ENCODE measurements at places on chromosomes 7 and 10.

- no peak for DNase-seq
Measured at GRCh38 chr7:51134013-51134441, 182.6 kb downstream of the COBL start.

- no peak for DNase-seq
Measured at GRCh38 chr10:69641261-69641980, 11.4 kb downstream of the FAM241B start.

GRCh38 chr10:128167926-128168520 lies 41.8 kb upstream of the MKI67 start:
- DNase-seq = no peak

GRCh38 chr10:87658858-87659555 lies 671 bp upstream of the PAPSS2 start:
- DNase-seq = no peak

- DNase-seq = no peak
Measured at GRCh38 chr7:130733931-130734814, at the start of gene KLF14. KLF14 (minus strand) TSS chr7:130734207; CDS start chr7:130734033, 174 bp downstream.

- no peak for DNase-seq
Measured at GRCh38 chr7:49850921-49851613, 77.6 kb downstream of the VWC2 start.

GRCh38 chr7:55260171-55260570 lies 105.0 kb upstream of the LANCL2 start:
- DNase-seq = no peak

GRCh38 chr7:100393233-100393905 lies 20.1 kb downstream of the PILRA start:
- no peak for DNase-seq

- DNase-seq = no peak
Measured at GRCh38 chr7:129090300-129090907, 35.5 kb upstream of the TNPO3 start.

DNA sequence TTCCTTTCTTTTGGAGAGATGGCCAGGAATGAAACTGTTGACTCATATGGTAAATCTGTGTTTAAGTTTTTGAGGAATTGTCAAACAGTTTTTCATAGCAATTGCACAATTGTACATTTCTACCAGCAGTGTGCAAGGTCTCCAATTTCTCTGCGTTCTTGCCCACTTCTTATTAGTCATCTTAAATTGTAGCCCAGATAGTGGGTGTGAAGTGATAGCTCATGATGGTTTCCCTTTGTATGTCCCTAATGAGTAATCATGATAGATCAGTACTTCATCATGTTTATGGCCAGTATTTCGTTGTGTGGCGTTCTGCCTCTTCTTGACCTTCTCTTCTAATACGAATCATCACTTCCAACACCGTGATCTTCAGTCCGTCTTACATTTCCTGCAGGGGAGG lies 136.3 kb downstream of the DOCK1 start:
- no peak for DNase-seq

GRCh38 chr7:106177300-106177690 lies 65.2 kb upstream of the SYPL1 start:
- DNase-seq = no peak

DNA sequence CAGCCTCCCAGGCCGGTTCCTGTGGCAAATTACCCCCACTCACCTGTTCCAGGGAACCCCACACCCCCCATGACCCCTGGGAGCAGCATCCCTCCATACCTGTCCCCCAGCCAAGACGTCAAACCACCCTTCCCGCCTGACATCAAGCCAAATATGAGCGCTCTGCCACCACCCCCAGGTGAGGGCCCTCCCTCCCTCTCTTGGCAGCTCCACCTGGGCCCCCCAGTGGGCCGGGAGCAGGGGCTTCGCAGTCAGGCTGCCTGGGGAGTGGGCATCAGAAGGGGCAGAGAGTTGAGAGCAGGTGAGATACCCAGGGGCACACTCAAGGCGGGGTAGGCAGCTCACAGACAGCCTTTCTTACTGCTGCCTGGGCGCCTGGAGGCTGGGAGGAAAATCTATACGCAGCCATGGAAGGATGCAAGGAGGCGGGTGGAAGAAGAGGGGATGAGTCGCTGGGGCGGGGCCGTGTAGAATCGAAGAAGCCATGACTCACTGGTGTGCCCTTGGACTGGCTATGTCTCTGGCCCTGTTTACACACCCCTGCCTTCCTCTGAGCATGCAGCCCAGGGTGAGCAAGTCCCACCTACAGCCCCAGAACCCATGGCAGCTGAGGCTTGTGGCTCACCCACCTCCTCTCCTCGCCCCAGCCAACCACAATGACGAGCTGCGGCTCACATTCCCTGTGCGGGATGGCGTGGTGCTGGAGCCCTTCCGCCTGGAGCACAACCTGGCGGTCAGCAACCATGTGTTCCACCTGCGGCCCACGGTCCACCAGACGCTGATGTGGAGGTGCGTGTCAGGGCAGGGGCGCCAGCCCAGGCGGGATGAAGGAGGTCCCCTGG lies 48.6 kb upstream of the PPIF start:
- no peak for DNase-seq

DNA sequence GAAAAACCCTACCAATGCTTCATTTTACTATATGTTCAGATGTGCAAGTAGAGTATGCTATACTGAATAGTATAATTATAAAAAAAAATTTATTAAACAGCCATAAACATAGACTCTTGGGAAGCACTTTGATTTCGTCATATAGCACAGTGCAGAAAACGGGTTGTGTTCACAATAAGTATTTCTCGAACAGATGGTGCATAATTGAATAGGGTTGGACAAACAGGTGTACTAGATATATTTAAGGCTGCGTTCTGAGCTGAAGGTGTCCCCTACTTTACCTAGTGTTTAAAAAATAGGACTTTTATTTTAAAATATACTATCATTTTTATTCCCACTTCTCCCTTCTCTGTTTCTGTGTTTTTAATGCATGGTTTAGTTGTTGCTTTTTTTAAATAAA lies 841.5 kb downstream of the ANKRD7 start:
- peak; percentile 6 for DNase-seq

DNA sequence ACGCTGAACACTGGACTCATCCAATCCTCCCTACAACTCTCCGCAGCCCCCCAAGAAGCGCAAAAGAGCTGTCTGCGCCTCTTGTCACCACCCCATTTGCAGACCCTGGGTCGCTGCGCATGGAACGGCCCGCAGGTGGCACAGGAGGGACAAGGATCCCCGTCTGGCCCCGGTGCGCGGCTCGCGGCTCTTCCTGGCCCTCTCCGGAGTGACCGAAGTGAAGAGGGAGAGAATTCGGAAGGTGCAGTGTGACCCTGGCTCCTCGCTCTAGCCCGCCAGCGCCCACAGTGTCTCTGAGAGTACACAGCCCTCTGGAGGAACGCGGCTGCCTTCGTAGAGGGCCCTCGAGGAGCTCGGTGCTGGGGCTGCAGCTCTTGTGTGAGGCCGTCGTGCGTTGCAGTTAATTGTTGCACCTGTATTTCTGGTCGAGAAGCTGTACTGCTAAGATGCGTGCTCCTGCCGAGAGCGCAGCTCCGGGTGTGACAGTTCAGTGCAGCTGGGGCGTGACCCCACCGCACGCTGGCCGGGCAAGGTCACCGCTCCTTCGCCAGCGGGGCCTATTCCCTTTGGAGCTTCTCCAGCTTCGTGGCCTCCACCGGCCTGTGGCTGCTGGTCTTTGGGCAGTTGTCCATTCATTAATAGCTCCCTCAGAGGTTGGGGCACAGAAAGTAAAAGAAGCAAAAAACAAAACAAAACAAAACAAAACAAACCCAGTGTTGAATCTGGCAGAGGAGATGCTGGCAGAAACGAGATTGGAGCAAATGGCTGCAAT lies 119.0 kb downstream of the SEC23IP start:
- DNase-seq = peak; percentile 2

GRCh38 chr10:22988581-22989360 lies 60.9 kb downstream of the ARMC3 start:
- DNase-seq = no peak

DNA sequence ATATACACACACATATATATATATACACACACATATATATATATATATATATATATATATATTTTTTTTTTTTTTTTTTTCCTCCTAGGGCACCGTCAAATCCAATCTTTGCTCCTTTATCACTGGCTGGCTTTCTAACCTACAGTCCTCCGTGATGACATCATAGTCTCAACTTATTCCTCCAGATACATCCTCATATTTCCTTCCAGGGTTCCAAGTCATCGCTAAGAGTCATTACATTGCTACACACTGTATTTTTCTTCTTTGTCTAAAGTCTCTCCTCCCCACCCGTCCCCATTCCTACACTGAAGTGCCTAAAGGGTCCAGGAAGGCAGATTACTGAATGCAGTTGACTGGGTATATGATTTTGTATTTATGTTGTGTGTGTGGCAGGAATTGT lies 1.1 kb upstream of the FAM200A start:
- no peak for DNase-seq

GRCh38 chr7:81768951-81769778 lies 682 bp downstream of the HGF start:
- DNase-seq = no peak

DNA sequence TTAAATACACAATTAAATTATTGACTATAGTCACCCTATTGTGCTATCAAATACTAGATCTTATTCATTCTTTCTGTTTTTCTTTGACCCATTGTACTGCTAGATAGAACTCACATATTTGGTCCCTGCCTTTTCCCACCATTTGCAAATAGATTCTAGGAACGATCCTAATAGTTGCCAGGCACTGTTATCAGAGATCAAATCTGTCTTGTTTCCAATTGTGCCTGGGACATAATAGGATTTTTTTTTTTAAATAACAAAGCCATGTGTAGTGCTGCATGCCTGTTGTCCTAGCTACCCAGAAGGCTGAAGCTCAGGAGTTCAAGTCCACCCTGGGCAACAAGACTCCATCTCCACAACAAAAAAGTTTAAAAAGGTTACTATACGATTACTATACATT lies 72.0 kb downstream of the C1GALT1 start:
- DNase-seq = no peak

DNA sequence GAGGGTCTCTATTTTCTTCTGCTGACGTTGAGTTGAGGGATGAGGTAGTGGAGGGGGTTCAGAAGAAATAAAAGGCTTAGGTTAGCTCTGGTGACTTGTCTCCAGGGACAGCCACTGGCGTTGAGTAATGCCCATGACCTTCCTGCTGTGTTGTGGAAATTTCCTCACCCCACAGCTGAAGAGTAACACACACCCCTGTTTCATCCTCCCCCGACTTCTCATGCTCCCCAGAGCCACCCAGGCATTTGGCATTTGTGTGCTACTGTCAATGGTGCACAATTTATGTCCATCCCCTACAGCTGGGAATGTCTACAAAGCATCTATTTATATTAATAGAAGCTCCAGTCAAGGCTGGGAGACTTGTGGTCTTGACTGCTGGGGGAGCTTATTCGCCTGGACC lies 4.7 kb upstream of the TMEM72 start:
- DNase-seq = no peak

DNA sequence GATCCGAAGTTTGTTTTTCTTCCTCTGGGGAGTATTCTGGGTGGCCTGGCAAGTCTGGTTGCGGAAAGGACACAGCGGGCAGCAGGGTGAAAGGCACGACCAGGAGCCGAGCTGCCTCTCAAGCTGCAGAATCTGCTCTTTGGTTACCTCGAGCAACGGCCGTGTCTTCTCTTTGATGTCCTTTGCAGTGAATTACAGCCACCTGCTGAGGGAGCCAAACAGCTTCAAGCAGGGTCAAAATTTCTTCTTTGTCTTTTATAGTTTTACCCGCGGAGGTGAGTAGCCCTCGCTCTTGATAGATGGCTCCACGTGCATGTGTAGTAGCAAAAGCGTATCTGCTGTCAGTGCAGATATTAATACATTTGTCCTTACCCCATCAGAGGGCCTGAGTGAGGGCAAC lies 177.3 kb upstream of the MBL2 start:
- DNase-seq = no peak

- DNase-seq = no peak
Measured at GRCh38 chr10:118171861-118172260, 125.1 kb upstream of the RAB11FIP2 start.

DNA sequence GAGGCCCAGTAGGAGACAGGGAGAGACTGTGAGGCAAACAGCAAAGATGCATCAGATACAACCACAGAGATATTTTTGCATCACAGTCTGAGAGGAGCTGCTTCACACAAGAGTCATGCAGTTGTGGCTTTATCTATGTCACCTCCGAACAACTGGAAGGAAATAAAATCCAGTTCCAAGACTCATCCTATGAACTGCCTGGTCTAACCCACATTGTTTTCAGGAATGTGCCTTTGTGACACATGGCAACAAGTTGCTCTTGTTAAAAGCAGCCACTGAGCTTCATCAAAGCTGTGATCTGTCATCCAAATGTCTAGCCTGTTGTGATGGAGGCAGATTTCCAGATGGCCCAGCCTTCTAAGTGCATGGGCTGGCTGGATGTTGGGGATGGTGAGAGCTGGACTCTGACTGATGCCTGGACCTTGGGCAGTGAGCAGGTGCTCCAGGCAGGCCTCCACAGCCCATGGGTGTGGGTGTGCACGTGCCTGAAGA lies 255.0 kb downstream of the BMPER start:
- no peak for DNase-seq

All from NCI-H524 treated with DMSO at 0.1 percent for 48 hours (cell line).